ENCODE measurements at places on chromosomes 13 and 19. TPM values are rescaled to one million over a fixed set of nuclear protein-coding genes. Genes with fewer than 3 reads are reported as not detected.

Gene ZIK1
- not detected for total RNA-seq

Gene MAN2B1
- 48.3 TPM for total RNA-seq

Gene SLC8A2
- 0.98 TPM for total RNA-seq

Gene NKPD1
- total RNA-seq = 0.64 TPM

Gene GGN
- total RNA-seq = 0.47 TPM

Gene NR1H2
- 40.3 TPM for total RNA-seq

Gene ZNF135
- not detected for total RNA-seq

Gene PSG6
- not detected for total RNA-seq

Gene FUT3
- total RNA-seq = 2.6 TPM

Gene FNDC3A
- 30.5 TPM for total RNA-seq

Gene C19orf85
- 0.34 TPM for total RNA-seq

Measured in HCT116 (cell line).